ENCODE measurements at places on chromosomes 13 and 19.

DNA sequence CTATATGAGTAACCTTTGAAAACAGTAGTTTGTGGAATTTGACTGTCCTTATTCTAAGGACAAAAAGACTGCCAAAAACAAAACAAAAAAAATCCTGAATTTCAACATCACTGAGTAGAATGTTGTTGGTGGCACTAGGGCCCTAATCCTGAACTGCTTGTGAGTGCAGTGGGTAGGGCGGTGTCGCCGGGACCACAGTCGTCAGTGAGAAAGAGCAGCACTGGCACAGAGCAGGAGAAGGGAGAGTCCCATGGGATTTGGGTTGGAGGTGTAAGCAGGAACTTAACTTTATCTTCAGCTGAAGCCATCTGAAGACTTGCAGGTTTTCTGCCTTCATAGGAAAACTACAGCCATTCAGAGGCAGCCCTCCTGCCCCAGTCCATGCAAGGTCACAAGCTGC, 5.6 kb downstream of the PCID2 start:
- no peak for DNase-seq

DNA sequence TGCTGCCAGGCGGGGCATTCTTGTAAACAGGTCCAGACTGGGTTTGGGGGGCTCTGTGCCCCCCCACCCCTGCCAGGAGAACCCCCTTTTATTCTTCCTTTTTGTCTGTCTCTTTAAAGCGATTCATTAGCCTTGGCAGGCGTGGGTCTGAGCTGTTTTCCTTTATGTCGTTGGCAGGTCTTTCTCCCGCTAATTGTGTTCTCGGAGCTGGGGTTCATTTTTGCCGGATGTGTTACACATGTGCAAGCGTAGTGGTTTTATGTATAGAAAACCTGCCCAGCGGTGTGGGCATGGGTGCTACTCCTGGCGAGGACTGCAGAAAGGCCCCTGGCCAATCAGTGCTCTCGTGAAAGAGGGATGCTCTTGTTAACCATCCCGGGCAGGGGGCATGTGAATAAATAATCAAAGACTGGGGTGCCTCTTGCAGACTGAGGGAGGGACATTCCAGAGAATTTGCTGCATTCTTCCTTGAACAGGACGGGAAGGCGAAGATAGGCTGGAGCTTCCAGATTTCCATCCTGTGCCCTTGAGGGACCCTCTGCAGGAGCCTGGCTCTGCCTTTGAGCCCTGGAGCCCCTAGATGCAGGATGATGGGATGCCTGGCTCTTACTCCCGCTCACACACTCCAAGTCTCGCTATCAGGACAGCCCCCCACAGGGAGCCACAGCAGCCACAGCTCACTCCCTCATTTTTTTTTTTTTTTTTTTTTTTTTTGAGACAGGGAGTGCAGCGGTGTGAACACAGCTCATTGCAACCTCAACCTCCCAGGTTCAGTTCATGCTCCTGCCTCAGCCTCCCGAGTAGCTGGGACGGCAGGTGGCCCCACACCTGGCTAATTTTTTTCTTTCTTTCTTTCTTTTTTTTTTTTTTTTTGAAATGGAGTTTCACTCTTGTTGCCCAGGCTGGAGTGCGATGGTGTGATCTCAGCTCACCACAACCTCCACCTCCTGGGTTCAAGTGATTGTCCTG, 14.1 kb downstream of the CARM1 start:
- no peak for DNase-seq

DNA sequence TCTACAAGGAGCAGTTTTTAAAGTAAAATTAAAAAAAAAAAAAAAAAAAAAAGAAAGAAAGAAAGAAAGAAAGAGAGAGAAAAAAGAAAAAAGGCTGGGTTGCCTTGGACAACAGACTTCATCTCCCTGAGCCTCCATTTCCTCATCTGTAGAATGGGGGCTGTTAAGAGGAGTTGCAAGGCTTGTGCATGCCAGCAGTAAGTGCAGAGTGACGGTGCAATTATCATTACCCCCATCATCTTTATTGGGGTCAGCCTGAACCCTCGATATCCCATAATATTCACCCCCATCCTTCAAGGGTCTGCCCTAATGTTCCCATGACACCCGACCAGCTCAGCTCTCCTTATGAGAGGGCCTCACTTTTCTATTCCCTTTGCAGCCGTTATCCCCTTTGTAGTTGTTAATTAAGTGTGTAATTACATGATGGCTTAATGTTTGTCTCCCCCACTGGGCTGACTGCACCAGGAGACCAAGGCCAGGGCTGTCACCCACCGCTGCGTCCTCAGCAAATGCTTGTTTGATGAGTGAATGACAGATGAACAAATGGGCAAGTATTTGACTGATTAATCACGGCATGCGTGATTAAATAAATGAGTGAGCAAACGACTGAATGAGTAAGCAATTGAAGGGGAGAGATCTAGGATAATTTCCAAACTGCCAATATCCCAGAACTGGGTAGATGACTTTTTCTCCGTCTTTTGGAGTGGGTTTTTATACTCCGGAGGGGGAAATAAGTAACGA, 10.1 kb downstream of the FOSB start:
- no peak for DNase-seq

- no peak for DNase-seq
Measured at GRCh38 chr19:1923319-1923718, 17.7 kb upstream of the CSNK1G2 start.

DNA sequence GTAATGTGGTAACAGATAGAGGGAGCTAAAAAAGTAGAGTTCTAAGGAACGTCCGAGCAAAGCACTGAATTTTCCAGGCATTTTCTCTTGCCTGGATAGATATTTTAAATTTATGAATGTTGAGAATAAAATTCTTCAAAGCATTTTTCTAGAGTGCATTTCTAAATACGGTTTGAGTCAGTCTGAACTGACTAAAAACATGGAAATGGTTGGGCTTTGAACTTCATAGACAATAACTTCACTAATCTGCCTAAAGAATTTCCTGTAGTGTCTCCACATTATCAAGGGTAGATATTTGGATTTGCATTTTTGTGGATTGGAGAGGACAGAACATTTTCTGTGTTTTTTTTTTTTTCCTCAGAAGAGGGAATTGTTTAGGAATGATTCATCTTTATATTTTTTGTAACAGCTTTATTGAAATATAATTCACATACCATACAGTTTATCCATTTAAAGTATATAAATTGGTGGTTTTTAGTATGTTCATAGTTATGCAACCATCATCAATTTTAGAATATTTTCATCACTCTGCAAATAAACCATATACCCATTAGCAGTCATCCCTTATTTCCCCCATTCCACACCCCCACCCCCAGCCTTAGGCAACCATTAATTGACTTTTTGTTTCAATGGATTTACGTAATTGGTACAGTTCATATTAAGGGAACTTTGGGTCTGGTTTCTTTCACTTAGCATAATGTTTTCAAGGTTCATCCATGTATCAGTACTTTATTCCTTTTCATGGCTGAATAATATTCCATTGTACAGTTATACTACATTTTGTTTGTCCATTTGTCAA, 20.7 kb downstream of the GARRE1 start:
- no peak for DNase-seq

DNA sequence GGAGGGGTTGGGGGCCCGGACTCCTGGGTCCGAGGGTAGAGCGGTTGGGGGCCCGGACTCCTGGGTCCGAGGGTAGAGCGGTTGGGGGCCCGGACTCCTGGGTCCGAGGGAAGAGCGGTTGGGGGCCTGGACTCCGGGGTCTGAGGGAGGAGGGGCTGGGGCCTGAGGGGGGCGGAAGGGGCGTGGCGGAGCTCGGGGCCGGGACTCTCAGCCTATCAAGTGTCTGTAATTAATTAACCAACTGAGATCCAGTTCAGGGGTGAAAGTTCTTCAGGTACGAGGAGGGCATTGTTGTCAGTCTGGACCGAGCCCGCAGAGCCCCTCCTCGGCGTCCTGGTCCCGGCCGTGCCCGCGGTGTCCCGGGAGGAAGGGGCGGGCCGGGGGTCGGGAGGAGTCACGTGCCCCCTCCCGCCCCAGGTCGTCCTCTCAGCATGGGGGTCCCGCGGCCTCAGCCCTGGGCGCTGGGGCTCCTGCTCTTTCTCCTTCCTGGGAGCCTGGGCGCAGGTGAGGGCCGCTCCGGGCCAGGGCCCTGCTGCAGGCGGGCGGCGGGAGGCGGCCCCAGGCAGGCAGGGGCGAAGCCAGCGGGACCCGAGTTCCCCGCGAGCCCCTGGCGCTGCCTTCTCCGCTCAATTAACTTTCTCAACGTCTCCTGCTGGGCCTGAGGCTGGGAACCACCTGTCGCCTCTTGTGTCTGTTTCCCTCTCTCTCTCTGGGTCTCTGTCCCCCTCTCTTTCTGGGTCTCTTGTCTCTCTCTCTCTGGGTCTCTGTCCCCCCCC, 697 bp downstream of the FCGRT start:
- no peak for DNase-seq

DNA sequence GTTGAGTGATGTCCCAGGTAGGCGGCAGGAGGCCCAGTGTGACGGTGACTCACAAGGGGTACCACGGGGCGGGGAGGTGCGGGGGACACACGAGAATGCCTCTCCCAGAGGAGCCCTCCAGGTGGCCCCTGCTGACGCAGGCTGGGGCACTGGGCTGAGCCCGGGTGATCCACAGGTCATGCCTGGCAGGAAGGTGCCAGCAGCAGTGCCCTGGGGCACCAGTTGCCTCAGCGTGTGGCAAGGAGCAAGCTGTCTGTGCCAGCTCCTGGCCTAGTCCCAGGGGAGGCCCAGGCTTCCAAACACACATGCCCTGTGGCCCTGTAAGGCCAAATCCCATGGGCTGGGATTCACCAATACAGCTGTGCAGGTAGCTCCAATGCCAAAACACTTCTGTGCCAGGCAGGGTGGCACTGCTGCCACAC, 28.0 kb downstream of the AKT2 start:
- DNase-seq, result no peak

DNA sequence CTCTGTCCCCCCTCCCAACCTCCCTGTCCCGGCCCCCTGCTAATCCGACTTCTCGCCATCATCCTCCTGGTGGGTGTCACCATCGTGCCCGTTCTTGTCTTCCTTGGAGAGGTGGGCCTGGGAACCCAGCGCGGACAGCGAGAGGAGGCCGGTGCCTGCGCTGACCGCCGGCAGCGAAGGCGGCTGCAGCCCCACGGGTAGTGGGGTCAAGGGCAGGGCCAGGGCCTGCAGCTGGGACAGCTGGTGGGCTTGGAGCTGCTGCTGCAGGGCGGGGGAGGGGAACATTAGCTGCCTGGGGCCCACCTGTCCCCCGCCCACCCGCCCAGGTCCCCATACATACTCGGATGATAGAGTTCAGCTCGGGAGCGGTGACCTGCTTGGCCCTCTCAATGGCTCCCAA, 8.5 kb downstream of the TLE5 start:
- DNase-seq, result no peak

DNA sequence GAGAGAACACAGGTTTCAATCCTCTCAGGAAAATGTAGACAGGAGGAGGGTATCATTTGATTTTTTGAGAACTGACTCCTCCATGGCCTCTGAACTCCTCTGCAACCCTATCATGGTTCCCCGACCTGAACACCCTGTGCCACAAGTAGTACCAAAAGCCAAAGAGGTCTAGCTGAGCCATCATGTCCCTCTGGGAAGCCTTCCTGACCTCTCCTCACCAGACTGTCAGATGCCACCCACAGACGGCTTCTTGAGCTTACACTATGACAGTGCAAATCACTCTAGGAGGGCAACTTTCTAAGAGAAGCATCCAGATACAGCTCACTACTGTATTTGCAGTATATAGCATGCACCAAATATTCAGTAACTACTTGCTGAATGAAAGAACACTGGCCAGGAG, 3.7 kb downstream of the HNRNPL start:
- no peak for DNase-seq

- no peak for DNase-seq
Measured at GRCh38 chr19:29927944-29928625, 14.0 kb upstream of the URI1 start.

DNA sequence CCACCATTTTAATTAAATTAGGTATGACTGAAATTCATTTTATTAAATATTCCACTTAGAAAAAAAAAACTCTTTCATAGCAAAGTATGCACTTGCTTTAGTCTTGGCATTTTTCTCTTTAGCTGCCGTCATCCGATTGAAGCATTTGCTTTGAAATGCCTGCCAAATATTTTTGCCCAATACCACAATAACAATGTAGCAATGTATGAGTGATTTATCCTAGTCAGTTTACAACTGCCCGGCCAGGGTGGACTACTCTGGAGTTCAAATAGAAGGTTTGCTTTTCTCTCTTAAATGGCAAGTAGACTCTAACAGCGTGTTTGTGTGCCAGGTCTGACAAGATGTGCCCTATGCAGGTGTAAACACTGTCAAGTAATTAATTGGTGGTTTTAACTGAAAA, 675.3 kb upstream of the SGCG start:
- no peak for DNase-seq

DNA sequence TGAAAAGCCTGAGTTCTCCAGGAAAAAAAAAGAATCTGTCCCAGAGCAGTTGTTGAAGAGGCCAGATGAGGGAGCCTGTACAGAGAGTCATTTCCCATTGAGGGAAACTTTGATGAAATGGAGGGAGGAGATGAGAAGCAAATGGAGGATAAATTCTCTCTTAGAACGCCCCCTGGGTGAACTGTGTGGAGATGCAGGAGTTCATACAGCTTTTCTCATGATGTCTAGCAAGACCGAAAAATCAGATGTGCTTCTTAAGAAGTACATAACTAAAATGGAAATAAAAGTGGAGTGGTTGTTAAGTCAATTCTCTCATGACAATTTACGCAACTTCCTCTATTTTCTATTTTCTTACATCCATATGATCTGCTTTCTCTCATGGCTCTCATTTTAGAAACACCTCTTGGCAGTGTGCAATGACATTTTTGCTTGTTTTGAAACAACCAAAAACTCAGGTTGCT, 1263.1 kb downstream of the PCDH9 start:
- DNase-seq, result no peak

- no peak for DNase-seq
Measured at GRCh38 chr13:107928762-107929161, 286.6 kb downstream of the LIG4 start.

- no peak for DNase-seq
Measured at GRCh38 chr19:7746903-7747884, at the start of gene CD209. CD209 (minus strand) TSS chr19:7747534; CDS start chr19:7747511, 23 bp downstream.

GRCh38 chr13:68099631-68100030, 869.5 kb upstream of the PCDH9 start:
- DNase-seq, result no peak

GRCh38 chr13:41213316-41213715, 18.9 kb upstream of the KBTBD7 start:
- no peak for DNase-seq

All from KG1 (cell line).